ENCODE measurements at places on chromosomes 13 and 19.

DNA sequence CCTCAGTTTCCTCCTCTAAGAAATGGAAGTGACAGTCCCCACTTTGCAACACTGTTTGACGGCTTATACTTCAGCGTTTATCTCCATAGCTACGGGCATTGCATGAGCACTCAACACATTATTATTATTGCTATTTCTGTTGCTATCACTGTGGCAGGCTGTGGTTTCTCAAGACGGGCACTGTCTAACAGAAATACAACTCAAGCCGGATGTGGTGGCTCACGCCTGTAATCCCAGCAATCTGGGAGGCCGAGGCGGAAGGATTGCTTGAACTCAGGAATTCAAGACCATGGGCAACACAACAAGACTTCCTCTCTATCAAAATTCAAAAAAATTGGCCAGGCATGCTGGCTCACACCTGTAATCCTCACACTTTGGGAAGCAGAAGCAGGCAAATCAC, 4.9 kb upstream of the ZSWIM4 start:
- DNase-seq = no peak

GRCh38 chr13:48567515-48568369, 34.9 kb upstream of the RCBTB2 start:
- no peak for DNase-seq

DNA sequence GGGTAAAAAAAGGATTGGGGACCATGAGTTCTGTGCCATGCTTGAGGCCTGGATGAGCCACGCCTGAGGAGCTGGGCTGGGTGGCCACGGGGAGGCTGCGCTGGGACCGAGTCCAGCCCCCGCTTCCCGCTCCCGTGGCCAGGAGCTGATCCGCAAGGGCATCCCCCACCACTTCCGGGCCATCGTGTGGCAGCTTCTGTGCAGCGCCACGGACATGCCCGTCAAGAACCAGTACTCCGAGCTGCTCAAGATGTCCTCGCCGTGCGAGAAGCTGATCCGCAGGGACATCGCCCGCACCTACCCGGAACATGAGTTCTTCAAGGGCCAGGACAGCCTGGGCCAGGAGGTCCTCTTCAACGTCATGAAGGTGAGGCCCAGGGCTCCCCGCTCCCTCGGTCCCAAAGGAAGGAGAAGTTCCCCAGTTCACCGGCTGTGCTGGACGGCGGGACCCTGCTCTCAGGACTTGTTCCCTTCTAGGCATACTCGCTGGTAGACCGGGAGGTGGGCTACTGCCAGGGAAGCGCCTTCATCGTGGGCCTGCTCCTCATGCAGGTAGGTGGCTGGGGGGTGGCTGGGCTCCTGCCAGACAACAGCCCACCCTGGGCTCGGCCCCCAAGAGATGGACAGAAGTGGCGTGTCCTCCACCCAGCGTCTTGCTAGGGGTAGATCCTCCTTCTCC, 18.9 kb downstream of the EVI5L start:
- no peak for DNase-seq

GRCh38 chr19:52889931-52890330, 7.5 kb downstream of the ZNF320 start:
- no peak for DNase-seq

DNA sequence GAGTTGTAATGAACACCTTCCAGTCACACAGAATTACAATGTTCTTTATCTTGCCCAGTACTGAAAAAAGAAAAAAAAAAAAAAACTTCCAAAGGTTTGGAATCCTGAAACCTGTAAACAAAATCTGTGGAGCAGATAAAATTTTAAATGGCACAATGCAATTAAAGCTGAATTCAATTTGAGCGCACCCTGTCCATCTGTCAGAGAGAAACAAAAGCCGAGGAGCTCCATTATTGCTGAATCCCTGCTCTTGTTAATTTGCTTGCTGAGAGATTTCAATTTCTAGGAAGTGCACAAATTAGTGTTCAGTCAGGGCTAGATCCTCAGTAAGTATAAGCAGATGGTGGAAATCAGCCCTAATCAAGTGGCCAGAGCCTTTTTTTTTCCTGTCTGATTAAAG, 65.2 kb downstream of the DACH1 start:
- DNase-seq = no peak

All from stimulated activated CD4-positive, alpha-beta T cell treated with anti-CD3 and anti-CD28 coated beads, TNF-alpha, amount 100 ng/mL, for 48 hours (primary cell).